Mesangial cell (primary cell): ENCODE measurements at places on chromosomes 7 and 10. TPM values are rescaled to one million over a fixed set of nuclear protein-coding genes. Genes with fewer than 3 reads are reported as not detected.

UCN3 gene
- total RNA-seq: not detected in 2 replicates

CPN1 gene
- total RNA-seq: not detected in 2 replicates

ZPBP gene
- not detected in 2 replicates for total RNA-seq

LRIT1 gene
- not detected in 2 replicates for total RNA-seq
